Esophagus muscularis mucosa (tissue), 4 donors: ENCODE measurements at places on chromosomes 7 and 10. TPM values are rescaled to one million over a fixed set of nuclear protein-coding genes. Genes with fewer than 3 reads are reported as not detected.
A peak's percentile ranks its signal among the peaks of the same experiment; 100 is the strongest.

- DNase-seq, result no peak
These were observed 70.1 kb downstream of the NPTX2 start for GRCh38 chr7:98687111-98687751.

DNA sequence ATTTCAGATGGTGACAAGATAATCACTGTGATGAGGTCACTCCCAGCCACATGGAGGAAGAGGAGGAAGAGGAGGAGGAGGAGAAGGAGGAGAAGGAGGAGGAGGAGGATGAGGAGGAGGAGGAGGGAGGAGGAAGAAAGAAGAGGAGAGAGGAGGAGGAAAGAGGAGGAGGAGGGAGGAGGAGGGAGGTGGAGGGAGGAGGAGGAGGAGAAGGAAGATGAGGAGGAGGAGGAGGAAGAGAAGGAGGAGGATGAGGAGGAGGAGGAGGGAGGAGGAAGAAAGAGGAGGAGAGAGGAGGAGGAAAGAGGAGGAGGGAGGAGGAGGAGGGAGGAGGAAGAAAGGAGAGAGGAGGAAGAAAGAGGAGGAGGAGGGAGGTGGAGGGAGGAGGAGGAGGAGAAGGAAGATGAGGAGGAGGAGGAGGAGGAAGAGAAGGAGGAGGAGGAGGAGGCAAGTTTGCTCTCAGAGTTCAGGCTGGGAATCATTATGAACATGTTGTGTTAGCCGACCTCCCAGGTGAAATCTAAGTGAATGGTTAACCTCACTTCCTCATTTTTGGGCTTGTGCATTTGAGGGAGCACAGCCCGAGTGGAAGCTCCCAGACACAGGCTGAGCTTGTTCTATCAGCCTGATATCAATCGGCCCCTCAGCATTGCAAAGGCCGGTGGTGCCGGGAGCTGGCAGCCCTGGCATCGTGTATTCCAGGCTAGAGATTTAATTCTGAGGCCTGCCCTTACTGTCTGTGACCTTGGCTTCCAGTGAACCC, 236.2 kb upstream of the PITRM1 start:
- no peak for DNase-seq

- no peak for DNase-seq
These were observed at the start of the genes ACTR3C and LRRC61 for GRCh38 chr7:150322833-150323681. ACTR3C (minus strand) TSS chr7:150323545; CDS start chr7:150295296, 28,249 bp downstream. LRRC61 (plus strand) TSS chr7:150323355; CDS start chr7:150336862, 13,507 bp downstream.

GRCh38 chr10:103745341-103746247, 109.8 kb downstream of the SH3PXD2A start:
- DNase-seq, result no peak

DNA sequence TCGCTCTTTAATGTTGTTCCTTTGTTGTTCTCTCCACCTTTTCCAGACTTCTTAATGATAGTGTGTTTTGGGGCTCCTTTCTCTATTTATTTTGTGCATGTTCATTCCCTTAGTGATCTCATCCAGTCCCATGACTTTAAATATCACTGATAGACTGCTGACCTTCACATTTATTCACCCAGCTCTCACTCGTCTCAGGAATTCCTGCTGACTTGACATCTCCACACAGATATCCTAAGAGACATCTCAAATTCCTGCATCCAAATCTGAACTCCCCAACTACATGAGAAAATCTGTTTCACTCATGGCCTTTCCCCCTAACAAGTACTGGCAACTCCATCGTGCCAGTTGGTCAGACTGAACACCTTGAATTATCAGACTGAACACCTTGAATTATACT, 111.2 kb downstream of the CTTNBP2 start:
- DNase-seq, result no peak

GRCh38 chr10:13536674-13537366, 8.0 kb upstream of the BEND7 start:
- DNase-seq, result no peak

DNA sequence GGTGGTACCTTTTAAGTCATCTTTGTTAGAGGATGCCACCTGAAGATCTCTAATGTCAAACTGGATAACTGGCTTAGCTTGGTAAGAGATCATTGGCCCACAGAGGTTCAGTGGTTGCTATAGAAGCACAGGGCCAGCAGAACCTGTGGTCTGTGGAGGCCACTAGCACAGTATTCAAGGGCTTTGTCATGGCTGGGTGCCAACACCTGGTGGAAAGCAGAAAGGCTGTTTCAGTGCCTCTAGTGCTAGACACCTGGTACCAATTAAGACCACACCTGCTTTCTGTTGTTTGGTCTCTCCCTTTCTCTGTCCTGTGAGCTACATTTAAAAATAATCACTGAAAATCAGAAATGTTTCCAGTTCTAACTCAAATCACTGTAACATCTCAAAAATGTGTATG, 10.0 kb upstream of the PCGF5 start:
- peak; percentile 72 for DNase-seq

- DNase-seq, result no peak
These were observed 239.2 kb downstream of the GPAM start for GRCh38 chr10:111944331-111944730.

DNA sequence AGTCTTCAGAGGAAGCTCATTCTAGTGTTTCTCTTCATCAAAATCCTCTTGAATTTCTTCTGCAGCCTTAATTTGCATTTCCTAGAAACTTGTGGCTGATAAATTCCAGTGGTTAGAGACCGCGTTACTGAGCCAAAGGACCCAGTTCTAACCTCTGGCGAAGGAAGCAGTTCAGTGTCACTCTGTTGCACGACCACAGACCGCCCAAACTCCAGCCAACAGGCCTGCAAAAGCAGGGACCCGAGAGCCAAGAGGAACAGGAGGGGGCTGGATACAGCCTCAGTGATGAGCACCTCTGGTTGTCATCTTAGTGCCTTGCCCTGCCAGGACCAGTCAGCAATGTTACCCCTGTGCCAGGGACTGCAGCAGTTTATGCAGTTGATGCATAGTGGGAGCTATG, 70.0 kb downstream of the AFAP1L2 start:
- DNase-seq, result no peak

DNA sequence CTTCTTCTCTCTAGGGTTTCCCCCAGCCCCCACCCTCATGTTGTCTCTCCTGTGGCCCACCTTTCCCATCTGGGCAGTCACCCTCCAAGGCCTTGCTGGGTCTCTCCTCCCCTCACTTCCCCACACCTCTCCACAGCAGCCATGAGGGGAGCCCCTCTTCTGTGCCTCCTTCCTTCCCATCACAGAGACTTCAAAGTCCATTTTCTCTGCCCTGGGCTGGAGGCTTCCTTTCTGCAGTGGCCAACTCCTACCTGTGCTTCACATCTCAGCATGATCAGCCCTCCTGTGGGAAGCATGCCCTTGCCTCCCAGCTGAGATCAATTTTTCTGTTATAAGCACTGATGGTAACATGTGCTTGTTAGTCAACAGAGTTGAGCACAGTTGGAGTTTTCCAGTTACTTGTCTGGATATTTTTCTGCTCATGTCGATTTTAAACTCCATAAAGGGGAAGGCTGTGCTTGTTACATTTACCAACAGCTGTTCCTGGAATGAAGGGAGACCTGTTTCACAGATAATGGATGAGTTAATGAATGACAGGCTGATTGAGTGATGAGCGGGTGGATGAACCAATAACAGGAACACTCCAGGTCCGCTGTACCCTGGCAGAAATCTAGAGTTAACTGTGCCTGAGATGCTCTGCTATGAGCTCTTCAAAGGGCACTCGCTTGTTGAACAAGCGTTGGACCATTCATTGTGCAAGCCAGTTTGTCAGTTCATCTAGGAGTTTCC, 71.4 kb upstream of the PRSS58 start:
- no peak for DNase-seq

DNA sequence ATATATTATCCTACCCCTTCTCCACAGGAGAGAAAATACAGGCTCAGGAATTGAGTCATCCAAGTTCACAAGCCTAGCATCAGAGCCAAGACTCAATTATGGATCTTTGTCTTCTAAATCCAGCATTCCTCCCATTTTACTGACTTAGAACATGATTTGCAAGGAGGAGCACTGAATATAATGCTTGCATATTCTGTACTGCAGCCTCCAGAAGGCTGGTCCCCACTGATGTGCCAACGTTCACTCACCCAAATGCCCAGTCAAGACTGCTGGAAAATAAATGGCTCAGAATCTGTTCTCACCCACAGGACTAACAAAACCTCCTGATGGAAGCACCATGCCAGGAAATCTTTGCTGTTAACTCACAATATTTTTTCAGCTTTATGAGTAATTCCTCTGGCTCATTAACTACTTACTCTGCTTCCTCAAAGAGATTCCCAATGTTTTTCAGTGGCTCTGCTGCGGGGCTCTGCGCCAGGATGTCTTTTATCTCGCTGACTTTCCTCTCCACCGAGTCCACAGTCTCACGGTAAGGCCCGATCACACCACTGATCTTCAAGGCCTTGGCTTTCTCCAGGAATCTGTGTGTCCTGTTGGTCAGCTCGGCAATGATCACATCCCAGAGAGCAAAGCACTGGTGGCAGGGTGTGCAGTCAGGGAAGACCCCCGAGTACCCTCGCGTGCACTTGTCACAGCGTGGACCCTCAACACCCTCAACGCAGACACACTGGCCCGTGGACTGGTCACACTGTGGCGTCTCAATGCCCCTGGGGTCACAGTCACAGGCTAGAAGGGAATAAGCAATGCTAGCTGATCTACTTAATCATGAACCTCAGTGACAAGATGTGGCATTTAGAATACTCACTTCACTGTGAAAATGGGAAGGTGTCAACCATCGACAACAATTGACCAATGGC, 48.8 kb downstream of the DLD start:
- DNase-seq, result no peak

DNA sequence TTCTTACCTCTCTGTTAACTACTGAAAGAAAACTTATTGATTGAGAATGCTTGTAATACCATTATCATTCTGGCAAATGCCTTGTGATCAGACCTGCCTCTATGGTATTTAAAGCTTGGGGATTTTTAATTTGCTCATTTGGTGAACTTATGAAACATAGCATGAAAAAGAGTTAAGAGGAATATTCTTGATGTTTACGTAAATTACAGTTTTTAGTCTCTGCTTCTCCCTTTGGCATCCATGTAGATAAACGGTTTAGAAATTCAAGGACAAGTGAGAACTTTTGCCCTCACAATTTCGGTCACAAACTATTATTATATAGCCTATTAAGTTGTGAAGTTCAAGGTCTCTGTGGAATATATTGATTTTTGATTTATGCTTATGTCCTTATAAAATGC, 11.2 kb upstream of the CELF2 start:
- DNase-seq, result no peak

DNA sequence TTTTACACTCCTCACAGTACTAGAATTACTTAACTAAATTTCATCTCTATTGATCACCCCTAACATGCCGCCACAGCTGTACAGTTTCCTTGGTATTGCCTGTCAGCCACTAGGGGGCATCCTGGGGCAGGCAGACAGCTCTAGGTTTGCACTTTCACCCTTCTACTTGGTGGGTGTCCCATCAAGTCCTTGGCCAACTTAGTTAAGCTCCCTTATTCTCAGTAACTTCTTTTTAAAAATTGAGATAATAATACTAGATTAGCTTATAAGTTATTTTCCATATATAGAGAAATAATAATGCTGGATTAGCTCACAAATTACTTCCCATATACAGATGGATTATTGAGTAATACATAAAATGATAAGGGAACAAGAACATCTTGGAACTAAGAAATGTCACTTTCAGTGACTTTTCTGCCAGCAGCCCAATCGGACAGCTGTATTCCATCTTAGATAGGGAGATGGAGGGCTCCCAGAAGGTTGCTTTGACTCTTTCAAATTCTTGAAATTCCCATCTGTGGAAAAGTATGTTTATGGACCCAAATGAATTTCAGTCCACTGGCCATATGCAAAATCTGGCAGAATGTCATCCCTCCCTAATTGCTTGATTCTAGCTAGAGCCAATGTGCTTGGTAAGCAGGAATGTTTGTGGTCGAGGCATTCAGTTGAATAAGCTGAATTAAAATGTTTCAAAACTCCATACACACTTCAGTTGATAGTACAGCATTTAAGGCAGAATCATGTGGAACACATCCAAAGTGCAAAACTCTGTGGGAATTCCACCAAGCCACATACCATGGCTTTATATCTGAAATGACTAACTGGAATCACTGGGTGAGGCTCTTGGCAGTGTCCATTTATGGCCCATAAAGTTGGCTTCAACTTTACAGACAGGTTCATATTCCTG, 309.7 kb downstream of the CSTF2T start:
- DNase-seq, result no peak

CFAP69 gene
- 7.1 TPM for total RNA-seq

COBL gene
- total RNA-seq, result 44.0 TPM

TRPV6 gene
- not detected for total RNA-seq

ARMC3 gene
- not detected for total RNA-seq
